SIG-M5 (cell line): ENCODE measurements at places on chromosomes 3 and 15.

GRCh38 chr3:98626151-98626550 lies 32.7 kb upstream of the CPOX start:
- no peak for DNase-seq

DNA sequence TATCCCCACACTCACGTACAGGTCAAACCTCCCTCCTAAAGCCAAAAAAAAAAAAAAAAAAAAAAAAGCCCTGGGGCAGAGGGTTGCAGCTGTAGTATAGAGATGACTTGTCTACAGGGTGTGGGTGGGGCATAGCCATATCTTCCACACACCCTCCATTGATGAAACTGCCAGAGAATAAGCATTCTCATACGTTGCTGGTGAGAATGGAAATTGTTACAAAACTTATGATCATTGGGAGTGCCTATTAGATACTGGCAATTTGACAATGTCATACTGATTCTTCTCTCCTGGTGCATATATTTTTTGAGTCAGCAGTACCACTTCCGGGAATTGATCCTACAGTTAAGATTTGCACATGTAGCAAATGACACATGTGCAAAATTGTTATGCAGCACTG lies 11.0 kb upstream of the CTNNB1 start:
- DNase-seq = no peak

DNA sequence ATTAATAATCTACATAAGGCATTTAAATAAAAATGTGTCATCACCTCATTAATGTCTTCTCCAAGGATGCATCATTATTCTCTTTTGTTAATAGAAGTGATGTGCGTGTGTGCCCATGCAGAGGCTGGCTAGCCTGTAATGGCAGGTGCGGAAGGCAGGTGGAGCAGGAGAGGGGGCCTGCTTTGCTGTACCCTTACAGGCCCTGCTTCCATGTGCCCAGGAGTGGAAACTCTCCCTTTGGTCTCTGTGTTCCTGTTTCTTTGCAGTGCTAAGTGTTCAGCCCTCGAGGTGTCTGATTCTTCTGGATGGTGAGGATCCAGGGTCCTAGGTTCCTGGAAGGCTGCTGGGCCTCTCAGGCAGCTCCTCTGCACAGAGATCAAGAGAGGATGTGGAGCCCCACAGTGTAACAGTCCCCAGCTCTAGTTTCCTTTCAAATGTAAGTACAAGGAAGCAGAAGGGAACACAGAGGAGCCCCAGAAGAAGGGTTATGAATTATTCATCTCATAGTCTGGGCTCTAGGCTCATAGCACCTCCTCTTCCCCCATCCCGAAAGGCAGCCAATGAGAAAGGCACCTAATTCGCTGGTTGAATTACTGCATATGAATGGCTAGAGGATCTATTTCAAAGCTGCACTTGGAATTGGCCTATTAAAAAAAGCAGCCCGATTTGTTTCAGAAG lies 39.2 kb upstream of the AGBL1 start:
- no peak for DNase-seq

- no peak for DNase-seq
These were observed 57.1 kb upstream of the BCL6 start for GRCh38 chr3:187802203-187802927.

DNA sequence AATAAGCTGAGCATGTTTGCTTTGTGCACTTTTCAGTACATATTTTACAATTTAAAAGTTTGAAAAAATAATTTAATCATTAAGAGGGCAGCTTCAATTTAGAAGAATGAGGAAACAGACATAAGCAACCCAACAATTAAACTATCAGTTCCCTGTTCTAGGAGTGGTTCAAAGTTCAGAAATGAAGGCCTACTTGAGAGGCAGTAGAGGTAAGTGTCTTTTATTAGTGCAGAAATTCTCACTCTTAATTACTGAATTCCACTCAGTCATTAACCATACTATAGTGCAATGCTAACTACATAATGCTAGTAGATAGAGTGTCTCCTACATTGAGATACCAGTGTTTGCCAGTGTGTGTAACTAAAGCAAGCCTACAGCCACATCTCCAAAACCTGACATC lies 73.1 kb downstream of the TNIK start:
- no peak for DNase-seq

DNA sequence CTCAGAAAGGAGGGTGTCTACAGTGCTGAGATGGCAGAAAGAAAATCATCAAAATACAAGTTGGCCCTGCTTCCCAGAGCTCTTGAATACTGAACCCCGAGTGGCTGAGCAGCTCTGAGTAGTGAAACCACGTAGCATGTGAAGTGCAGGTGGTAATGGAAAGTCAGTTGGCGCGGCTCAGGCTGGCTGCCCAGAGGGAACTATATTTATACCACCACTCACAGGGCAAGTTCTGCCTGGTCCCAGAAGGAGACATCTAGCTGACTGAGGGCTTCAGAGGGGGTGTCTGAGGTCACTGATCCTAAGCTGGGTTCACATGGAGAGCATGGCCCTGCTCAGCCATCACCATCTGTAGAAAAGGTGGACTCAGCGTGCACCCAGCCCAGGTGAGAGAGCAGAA lies 129.6 kb upstream of the AGBL1 start:
- DNase-seq = no peak

GRCh38 chr15:70519004-70519365 lies 244.4 kb downstream of the UACA start:
- DNase-seq = no peak

DNA sequence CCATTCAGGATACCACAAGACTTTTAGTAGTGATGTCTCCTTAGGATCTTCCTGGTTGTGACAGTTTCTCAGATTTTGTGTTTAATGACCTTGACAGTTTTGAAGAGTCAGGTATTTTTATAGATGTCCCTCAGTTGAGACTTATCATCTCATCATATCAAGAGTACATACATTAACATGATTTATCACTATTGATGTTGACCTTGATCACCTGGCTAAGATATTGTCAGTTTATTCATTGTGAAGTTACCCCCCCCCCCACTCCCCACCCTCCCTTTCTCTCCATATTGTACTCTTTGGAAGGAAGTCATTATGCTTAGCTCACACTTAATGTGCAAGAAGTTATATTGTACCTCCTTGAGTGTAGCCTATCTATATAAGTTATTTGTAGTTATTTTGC lies 42.9 kb downstream of the MGA start:
- no peak for DNase-seq

DNA sequence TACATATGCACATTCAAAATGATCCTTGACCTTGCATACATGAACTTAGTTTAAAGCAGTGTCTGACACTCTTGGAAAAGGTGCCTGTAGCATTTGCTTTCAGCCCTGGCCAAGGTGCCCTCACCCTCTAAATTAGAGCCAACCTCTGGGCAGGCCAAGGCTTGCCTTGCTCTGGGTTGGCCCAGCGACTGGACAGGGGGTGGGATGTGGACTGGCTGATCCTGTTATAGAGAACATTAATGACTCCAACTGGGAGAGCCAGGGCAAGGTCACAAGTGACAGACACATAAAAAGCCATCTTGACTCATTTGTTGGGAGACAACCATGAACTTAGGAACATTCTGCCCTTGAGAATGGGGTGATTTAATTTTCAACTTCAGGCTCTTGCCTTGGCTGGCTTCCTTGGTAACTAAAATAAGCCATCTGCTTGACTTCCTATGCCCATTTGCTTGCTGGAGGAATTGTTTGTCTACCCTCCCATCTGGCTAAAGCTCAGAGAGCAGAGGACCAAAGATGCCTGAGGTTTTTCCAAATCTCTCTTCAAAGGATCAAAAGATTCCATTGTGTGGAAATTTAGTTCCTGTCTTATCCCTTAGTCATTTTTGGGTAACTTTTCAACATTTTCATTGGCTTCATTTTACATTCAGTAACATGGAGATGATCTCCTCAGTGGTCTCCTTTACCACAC lies 403.7 kb downstream of the SOX2 start:
- no peak for DNase-seq

DNA sequence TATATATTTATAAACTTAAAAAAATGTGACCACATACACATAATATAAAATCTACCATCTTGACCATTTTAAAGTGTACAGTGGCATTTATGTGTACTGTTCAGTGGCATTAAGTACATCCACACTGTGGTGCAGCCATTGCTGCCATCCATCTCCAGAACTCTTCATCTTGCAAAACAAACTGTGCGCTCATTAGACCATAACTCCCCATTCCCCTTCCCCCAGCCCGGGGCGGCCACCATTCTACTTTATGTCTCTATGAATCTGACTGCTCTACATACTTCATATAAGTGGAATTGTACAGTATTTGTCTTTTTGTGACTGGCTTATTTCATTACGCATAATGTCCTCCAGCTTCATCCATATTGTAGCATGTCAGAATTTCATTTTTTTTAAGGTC lies 47.8 kb downstream of the CTXND1 start:
- no peak for DNase-seq

DNA sequence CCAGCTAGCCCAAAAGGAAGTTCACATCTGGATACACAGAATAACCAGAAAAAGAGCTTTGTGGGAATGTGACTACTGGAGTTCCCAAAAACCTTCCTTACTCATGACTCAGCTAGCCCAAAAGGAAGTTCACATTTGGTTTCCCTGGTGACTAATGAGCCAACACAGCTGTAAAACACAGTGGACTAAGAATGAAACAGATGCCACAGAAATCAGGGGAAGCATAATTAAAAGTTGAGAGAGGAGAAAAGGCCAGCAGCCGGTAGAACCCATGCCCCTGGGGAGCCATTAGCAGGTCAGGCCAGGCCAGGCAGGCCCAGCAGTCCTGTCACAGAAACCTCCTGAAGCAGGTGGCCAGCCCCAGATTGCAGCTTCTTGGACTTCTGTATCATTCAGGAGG lies 130.3 kb downstream of the GHSR start:
- DNase-seq = no peak

DNA sequence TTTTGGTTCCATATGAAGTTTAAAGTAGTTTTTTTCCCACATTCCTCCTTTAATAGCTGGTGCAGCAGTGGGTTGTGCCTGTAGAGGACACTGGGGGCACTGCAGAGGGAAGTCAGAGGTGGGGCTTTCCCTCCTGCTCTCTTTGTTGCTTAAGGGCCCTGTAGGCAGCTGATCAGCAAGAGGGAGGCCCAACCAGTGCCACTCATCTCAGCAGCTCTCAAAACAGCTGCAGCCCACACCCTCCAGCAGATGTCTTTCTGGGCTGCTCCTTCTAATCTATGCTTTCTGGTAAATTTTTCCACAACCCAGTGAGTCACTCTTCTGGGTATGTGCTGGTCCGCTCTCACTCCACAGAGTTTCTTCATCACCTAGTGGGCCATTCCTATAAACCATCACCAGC lies 263.8 kb downstream of the FEZF2 start:
- DNase-seq = no peak

DNA sequence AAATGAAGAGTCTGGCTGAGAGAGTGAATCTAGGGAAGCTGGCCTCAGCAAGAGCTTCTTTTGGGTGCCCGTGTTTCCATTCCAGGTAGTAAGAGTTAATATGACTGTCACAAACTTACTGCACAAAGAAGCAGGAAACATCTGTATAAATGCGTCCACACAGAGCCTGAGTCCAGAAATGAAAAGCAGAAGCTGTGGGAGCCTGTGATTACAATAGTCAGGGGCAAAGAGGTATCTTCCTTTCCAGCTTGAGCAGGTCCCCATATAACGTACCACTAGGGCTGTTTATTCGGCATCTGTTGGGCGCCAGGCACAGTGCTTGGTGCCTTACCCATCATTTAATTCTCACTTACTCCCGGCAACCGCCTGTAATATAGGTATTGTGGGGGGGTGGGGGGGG lies 40.5 kb upstream of the B3GNT5 start:
- peak; percentile 69 for DNase-seq

DNA sequence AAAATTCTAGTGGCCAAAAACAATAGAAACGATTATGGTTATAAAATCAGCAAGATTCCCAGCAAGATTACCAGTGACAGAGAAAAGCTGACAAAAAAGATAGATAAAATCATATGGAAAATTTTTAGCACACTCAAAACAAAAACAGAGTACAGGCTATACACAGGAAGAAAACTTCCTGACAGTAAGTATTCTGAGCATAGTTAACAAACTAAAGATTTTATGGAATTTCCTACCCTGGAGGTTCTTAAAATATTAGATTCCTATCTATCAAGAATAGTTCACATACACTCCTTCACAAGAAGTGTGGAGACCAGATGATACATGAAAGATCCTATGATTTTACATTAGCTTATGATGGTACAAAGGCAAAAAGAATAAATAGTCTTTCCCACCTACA lies 50.8 kb downstream of the ZNF148 start:
- no peak for DNase-seq

DNA sequence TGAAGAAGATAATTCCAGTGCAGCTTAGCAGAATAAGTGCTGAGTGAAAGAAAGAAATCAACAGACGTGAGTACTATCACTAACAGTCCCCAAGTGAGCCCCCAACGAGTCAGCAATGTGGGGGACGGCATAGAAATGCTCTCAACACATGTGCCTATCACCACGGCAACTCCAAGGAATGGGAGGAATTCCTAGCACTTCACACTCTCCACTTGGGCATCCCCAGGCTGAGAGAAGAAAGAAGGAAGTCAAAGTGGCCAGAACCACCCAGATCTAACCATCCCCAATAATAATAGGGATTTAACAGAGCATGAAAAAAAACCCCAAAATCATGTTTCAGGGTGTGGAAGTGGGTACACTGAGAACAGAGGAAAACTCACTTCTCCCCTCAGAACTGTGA lies 29.3 kb upstream of the CPNE4 start:
- DNase-seq = no peak

GRCh38 chr3:27990837-27991236 lies 250.6 kb upstream of the CMC1 start:
- no peak for DNase-seq
